ENCODE measurements at places on chromosomes 4 and X. TPM values are rescaled to one million over a fixed set of nuclear protein-coding genes. Genes with fewer than 3 reads are reported as not detected.

- DNase-seq, result no peak
These were observed 59.2 kb upstream of the RPS6KA3 start for GRCh38 chrX:20325786-20326388.

- DNase-seq, result no peak
These were observed 234.5 kb downstream of the MAML3 start for GRCh38 chr4:139919521-139919920.

- DNase-seq, result no peak
These were observed 199.9 kb downstream of the ENOX2 start for GRCh38 chrX:130702867-130703707.

DNA sequence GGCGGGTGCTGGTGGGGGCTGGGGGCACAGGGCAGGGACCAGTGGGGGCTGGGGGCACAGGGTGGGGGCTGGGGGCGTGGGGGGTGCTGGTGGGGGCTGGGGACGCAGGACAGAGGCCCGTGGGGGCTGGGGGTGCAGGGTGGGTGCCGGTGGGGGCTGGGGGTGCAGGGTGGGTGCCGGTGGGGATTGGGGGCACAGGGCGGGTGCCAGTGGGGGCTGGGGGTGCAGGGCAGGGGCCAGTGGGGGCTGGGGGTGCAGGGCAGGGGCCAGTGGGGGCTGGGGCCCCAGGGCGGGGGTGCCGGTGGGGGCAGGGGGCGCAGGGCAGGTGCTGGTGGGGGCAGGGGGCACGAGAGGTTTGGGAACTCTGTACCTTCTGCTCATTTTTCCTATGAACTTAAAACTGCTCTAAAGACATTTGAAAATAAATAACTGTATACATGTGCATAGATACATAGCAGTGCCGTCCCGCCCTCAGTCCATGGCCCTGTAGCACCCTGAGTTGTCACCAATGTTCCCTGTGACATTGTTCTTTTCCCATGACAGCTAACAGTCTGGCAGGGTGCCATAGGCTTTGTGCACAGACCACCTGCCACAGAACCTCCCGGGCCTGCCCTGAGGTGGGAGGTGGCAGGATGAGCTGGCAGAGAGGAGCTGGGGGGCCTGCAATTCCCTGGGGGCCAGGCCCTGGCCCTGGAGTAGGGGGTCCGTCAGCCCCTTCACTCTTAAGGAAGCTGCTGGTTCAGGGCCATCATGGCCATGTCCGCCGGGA, 35.6 kb upstream of the ADRA2C start:
- no peak for DNase-seq

DNA sequence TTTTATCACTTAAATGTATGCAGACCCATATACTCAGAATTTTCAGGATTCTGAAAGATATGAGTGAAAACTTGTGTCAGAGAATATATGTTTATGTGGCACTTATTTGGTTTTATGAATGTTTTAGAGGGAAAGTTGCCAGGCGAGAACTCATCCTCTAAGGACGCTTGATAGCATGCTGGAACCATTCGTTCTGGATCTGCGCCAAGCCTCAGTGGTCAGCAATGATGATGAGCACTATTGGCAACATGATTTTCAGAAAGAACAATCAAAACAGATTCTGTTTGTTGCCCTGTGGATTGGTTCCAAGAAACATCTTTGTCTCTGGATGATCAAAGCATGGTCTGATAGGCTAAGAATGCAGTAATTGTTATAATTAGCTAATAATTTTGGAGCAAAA, 32.1 kb upstream of the RAPGEF2 start:
- DNase-seq, result no peak

- DNase-seq, result no peak
These were observed 33.8 kb downstream of the ENOX2 start for GRCh38 chrX:130869239-130869638.

DNA sequence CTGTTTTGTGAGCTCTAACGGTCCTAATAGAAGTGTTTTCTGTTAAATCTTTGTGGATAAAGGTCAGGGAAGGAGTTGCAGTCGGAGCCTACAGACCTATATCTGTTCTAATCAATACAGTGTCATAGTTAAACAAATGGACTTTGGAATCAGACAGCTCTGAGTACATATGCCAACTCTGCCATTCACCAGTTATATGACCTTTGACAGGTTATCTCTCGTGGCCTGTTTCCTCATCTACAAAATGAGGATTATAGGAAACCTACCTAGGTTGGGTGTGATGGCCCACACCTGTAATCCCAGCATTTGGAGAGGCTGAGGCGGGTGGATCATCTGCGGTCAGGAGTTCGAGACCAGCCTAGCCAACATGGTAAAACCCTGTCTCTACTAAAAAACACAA, 89.7 kb downstream of the MID1IP1 start:
- DNase-seq, result no peak

- DNase-seq, result no peak
These were observed 1454.3 kb downstream of the FSTL5 start for GRCh38 chr4:160709546-160709945.

DNA sequence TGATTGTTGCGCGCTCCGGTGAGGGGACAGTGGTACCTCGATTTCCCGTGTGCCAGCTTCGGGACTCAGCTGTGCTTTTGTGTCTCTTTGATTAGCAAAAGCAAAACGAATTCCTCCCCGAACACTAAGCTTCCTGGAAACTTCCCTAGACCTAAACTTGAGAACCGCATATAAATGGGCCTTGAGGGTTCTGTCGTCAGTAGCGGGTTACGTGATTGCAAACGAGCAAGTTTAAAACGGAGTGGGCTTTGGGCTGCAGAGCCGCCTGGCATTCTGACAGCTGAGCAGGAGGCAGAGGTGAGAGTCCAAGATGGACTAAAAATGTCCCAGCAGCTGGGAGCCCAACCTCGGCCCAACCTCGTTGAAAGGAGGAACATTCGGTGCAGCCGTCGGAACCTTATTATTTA, 1.2 kb upstream of the TAPT1 start:
- peak; percentile 47 for DNase-seq

DNA sequence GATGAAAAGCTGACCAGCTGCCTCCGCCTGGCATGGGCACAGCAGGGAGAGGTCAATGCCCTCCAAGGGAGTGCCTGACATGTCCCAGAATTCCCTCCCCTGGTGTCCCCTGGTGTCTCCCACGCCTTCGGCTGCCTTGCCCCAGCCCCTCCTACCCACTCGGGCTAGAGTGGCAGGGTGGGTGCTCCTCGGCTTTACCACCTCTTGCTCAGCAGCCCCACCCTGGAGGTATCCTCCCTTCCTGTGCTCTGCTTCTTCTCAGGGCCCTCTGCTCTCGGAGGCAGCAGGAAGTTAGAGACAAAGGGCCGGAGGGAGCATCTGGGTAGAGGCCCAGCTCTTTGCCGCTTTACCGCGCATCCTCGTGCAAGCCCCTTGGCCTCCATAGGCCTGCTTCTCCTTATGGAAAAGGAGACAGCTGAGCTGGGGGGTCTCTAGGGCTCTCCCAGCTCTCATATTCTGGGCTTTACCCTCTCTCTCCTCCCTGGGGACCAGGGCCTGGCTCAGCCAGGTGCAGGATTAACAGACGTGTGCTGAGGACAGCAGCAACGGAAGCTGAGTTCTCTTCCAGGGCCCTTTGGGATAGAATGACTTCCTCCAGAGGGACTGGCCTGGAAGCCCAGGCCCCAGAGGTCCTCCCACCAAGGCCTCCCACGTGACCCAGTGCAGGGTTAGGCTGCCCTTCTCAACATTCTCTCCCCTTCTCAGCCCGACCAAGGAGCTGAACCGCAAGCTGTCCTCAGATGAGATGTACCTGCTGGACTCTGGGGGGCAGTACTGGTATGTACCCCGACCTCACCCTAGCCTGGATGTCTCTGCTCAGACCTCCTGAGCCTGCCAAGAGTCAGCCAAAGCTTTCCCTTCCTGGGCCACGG, 17.2 kb downstream of the XPNPEP2 start:
- DNase-seq, result no peak

- DNase-seq, result no peak
These were observed 89.7 kb downstream of the ZNF718 start for GRCh38 chr4:213971-214370.

GRCh38 chr4:70969076-70969475, 24.4 kb upstream of the DCK start:
- no peak for DNase-seq

DNA sequence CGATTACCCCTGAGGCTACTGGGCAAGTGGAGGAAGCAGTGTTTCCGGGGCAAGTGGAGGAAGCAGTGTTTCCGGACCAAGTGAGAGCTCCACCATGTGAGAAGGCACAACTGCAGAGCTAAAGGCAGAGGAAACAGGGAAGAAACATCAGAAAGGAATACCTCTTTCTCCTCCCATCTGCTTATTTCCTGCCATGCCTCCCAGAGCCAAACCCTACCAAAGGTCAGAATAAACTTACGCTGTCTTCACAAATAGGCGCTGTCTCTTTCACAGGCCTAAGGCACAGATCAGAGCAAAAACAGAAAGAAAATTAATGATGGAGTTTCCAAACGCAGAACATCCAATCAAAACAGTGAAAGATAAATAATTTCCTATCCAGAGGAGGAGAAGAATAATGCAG, 153.0 kb downstream of the ATOH1 start:
- DNase-seq, result no peak

DNA sequence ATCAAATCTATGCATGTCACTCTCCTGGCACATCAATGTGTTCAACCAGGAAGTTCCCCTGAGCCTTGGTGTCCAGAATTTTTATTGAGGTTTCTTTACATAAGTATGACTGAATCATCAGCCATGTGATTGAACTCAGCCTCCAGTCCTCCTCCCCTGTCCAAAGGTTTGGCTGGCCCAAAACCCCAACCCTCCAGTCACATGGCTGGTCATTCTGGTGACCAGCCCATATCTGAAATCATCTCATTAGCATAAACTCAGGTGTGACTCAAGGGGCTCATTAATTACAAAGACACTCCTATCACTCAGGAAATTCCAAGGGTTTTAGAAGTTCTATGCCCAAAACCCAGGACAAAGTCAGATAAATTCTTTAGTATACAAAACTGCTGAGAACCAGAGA, 20.6 kb upstream of the SUPT20HL2 start:
- no peak for DNase-seq

GRCh38 chr4:107034091-107034995, 1.8 kb downstream of the DKK2 start:
- DNase-seq, result no peak

GRCh38 chr4:13933191-13933590, 305.7 kb upstream of the BOD1L1 start:
- no peak for DNase-seq

DNA sequence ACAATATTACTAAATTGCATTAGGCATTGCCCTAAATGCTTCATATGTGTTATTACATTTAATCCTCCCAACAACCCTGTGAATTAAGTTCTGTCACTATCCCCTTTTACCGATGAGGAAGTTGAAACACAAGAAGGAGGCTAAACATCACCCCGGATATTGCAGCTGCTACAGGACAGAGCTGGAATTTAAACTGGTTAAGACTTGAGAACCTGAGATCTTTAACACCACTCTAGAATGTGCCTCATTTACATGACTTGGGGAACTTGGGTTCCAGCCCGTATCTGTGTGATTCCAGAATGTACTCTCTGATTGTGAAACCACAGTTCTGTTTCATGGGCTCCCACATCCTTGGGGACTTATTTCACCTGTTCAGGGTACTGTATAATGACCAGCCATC, 165.1 kb upstream of the PPARGC1A start:
- DNase-seq, result no peak

MAP9 gene
- total RNA-seq, result 3.7 TPM

TASL gene
- 0.40 TPM for total RNA-seq

MAGEA1 gene
- not detected for total RNA-seq

TIGD4 gene
- 0.17 TPM for total RNA-seq

KCNIP4 gene
- total RNA-seq, result 1.1 TPM

GYPA gene
- total RNA-seq, result not detected

Measured in left colon (tissue), 2 donors.